ENCODE measurements at places on chromosomes 13 and 19. TPM values are rescaled to one million over a fixed set of nuclear protein-coding genes. Genes with fewer than 3 reads are reported as not detected.

GRCh38 chr19:43735957-43736356 lies 18.8 kb downstream of the SMG9 start:
- H3K27me3 ChIP-seq = no peaks in the 10 kb centered on the region
- H3K4me3 ChIP-seq = no peak overlapping the region
- H3K36me3 ChIP-seq = peaks cover 91% of the 10 kb centered on the region
- peaks cover 6% of the 10 kb centered on the region for H3K4me1 ChIP-seq

- no peak overlapping the region for H3K4me3 ChIP-seq
- peaks cover 3% of the 10 kb centered on the region for H3K4me1 ChIP-seq
- H3K27ac ChIP-seq = no peak overlapping the region
- H3K36me3 ChIP-seq = no peaks in the 10 kb centered on the region
These were observed 3.2 kb downstream of the OXGR1 start for GRCh38 chr13:96991072-96991471.

DNA sequence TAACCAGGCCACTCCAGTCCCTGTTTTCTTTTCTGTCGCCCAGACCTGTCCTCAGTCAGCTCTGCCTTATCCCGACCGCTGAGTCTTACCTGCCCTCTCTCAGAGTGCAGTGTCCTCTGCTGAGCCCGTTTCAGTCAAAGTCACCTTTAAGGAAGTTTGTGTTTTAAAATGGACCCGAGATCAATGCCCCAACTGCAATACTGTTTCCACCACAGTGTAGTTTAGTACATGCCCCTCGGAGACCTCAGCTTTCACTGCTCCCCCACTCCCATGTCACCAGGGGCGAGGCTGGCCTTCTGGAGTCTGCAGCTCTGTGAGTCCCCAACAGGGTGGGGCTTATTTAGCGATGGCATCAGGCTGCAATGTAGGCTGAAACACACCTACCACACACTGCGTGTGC lies 248.4 kb upstream of the TSHZ3 start:
- no peaks in the 10 kb centered on the region for H3K4me1 ChIP-seq
- H3K27me3 ChIP-seq = no peaks in the 10 kb centered on the region
- no peak overlapping the region for H3K4me3 ChIP-seq

- peaks cover 32% of the 10 kb centered on the region for H3K4me1 ChIP-seq
- H3K27ac ChIP-seq = no peak overlapping the region
- peaks cover 36% of the 10 kb centered on the region for H3K36me3 ChIP-seq
- H3K4me3 ChIP-seq = no peak overlapping the region
- H3K27me3 ChIP-seq = no peaks in the 10 kb centered on the region
These were observed 11.6 kb upstream of the GPR18 start for GRCh38 chr13:99269627-99270241.

DNA sequence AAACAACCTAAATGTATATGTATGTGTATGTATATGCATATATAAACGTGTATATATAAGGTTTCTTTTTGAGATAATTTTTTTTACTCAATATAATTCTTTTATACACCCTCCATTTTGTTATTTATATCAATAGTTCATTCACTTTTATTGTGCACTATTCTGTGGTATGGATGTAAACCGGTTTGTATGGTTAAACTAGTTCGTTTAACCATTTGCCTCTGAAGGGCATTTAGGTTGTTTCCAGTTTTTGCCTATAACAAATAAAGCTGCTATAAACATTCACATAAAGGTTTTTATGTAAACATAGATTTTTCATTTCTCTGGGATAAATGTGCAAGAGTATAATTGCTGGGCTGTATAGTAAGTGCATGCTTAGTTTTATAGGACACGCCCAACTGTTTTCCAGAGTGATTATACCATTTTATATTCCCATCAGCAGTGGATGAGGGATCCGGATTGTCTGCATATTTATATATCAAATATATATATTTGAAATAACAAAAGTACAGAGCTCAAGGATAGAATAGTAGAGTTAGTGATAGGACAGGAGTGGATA lies 380.3 kb downstream of the TSHZ3 start:
- DNase-seq = no peak
- no peaks in the 10 kb centered on the region for H3K4me1 ChIP-seq
- H3K27me3 ChIP-seq = no peaks in the 10 kb centered on the region
- H3K4me3 ChIP-seq = no peak overlapping the region
- H3K27ac ChIP-seq = no peak overlapping the region

Gene TEX101
- not detected for total RNA-seq

Gene C19orf73
- 2.3 TPM for total RNA-seq

Gene KLK10
- not detected for total RNA-seq

Gene N4BP2L1
- total RNA-seq = 50.5 TPM

Measured in CD4-positive, alpha-beta T cell (primary cell).